ENCODE measurements at places on chromosomes 3 and 15. TPM values are rescaled to one million over a fixed set of nuclear protein-coding genes. Genes with fewer than 3 reads are reported as not detected.

C3orf49 gene
- not detected for total RNA-seq

RASL12 gene
- not detected for total RNA-seq

- H3K36me3 ChIP-seq: no peaks in the 10 kb centered on the region
- no peaks in the 10 kb centered on the region for H3K4me1 ChIP-seq
- no peak for DNase-seq
- no peaks in the 10 kb centered on the region for H3K27me3 ChIP-seq
Observed at GRCh38 chr3:76293856-76294255, 508.5 kb upstream of the ZNF717 start.

GRCh38 chr3:174439331-174440252 lies 419.5 kb upstream of the NAALADL2 start:
- no peak overlapping the region for H3K27ac ChIP-seq
- peaks cover 31% of the 10 kb centered on the region for H3K27me3 ChIP-seq
- H3K4me1 ChIP-seq: peaks cover 13% of the 10 kb centered on the region
- no peaks in the 10 kb centered on the region for H3K36me3 ChIP-seq
- DNase-seq: no peak
- H3K4me3 ChIP-seq: peak overlapping the region; percentile 24

- H3K27ac ChIP-seq: no peak overlapping the region
- no peaks in the 10 kb centered on the region for H3K36me3 ChIP-seq
- H3K4me1 ChIP-seq: peaks cover 13% of the 10 kb centered on the region
Observed at GRCh38 chr3:59404851-59405250, 355.0 kb upstream of the CFAP20DC start.

- no peak for DNase-seq
- H3K27me3 ChIP-seq: no peaks in the 10 kb centered on the region
- H3K36me3 ChIP-seq: peaks cover 21% of the 10 kb centered on the region
Observed at GRCh38 chr3:111252779-111253178, 181.2 kb downstream of the NECTIN3 start.

DNA sequence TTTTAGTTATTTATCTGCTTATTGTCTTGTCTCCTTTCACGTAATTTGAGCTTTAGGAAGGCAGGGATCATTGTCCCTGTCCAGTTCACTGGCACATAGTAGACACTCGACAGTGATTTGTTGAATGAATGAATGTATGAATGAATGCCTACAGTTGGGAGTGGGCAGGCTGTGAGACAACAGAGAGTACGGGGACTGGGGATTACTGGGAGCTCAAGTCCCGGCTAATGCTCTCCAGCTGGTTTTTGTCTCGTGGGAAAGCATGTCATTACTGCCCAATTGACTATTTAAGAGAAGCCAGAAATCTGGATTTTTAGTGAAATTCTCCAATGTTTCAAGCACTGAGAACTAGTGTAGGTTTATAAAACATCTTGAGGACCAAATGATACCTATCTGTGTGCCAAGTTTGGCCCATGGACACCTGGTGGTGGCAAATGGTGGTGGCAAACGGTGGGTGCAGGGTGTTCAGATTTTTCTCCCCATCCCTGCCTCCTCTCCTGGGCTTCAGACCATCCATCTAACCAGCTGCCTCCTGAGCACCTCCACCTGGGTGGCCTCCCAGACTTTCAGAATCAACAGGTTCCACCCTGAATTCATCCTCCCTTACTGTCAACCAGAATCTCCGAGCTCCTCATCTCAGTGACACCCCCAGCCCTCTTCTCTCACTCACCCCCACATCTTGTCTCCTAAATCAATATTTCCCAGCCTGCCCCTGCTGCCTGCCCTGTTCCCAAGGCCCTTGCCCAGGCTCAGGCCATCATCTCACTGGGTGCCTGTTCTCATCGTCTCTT lies 36.2 kb upstream of the TRH start:
- DNase-seq: no peak
- H3K36me3 ChIP-seq: no peaks in the 10 kb centered on the region
- H3K27me3 ChIP-seq: peaks cover 3% of the 10 kb centered on the region
- H3K4me1 ChIP-seq: peaks cover 2% of the 10 kb centered on the region
- H3K27ac ChIP-seq: no peak overlapping the region

DNA sequence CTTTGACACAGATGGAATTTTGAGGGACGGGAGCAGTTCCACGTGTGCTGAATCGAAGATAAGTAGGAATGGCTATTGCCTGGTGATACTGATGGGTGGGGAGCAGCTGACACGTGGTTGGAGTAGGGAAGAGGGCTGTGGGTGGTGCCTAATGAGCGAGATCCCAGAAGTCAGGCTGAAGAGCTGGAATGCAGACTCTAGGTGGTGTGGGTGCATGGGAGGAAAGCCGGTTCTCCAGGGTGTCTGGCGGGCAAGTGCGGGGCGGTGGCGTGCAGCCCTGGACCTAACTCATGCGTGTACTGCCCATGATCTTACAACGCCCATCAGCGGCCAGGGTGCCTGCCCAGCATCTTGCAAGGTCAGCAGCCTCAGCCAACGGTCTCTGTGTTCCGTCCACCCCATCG lies 63.1 kb downstream of the ARNT2 start:
- H3K4me3 ChIP-seq: no peak overlapping the region
- H3K4me1 ChIP-seq: no peaks in the 10 kb centered on the region
- DNase-seq: no peak
- no peaks in the 10 kb centered on the region for H3K36me3 ChIP-seq
- H3K27ac ChIP-seq: no peak overlapping the region

All from activated CD8-positive, alpha-beta T cell treated with anti-CD3 and anti-CD28 coated beads, Interleukin-2, amount 10 ng/mL, durations not matched to agents 7 days and 5 days (primary cell).